ENCODE measurements at places on chromosomes 4 and X.

GRCh38 chr4:150079081-150079581 lies 886 bp downstream of the DCLK2 start:
- peak; percentile 50 for DNase-seq

GRCh38 chrX:120731386-120731785 lies 101.5 kb upstream of the C1GALT1C1 start:
- DNase-seq = no peak

DNA sequence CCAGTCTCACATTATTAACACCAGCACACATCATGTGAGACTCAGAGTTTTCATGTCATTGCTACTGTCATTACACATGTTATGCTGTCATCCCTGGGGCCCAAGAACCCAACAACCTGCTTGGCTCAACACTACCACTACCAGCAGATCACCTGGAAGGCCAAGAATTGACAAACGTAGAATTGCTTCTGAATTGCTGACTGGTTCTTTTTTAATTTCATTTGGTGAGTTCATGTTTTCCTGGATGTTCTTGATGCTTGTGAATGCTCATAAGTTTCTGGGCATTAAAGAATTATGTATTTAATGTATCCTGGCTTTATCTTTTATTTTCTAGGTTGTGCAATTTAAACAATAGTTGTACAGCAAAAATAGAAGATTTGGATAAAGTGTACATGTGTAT lies 40.2 kb downstream of the ACTRT1 start:
- DNase-seq = no peak

- no peak for DNase-seq
Measured at GRCh38 chr4:8188743-8189550, 10.1 kb upstream of the SH3TC1 start.

DNA sequence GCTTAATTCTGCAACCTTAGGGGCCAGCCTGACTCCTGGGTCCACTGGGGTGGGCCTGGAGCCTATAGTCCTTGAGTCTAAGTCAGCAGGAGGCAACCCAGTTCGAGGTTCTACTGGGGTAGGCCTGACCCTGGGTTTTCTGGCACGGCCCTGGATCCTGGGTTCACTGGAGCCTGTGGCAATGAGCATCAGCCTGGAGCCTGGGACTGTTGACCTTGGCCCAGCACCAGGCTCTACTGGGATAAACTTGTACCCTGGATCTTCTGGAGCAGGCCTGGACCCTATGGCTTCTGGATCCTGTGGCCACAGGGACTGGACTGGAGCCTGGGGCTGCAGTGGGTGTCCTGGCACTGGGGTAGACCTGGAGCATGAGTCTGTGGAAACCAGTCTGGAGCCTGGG lies 874.3 kb upstream of the INTU start:
- DNase-seq = no peak

Measured in left hindlimb (tissue), 1 donor.